ENCODE measurements at places on chromosomes 6 and 20.

DNA sequence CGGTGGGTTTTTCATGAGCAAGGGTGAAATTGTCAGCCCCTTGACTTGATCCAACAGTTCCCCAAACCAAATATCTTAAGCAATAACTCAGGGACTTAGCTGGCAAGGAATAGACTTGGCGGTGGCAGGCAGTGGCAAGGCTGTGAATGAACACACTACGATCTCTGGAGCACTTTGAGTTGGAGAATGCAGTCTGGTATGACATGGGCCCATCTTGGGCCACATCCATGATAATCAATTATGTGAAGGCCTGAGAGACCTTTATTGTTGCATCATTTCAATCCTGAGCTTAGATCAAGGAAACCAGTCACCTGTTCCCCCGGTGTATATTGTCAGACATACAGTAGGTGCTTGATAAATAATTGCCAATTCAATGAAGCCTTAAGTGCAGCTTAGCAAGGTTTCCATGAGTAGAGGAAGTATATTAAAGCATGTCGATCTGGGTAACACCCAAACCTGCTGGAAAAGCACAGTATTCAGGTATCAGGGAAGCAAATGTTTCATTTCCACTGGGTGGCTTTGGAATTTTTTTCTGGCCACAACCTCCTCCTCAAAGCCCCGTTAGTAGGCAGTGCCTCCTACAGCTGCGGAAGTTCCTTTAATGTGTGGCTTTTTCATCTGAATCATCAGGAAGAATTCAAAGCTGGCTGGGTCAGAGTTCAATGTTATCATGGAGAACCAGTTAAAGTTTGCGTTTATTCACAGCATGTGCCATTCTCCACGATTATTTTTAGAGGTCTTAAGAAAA, 10.2 kb downstream of the CASS4 start:
- DNase-seq, result no peak

GRCh38 chr6:139753198-139753861, 378.9 kb upstream of the CITED2 start:
- no peak for DNase-seq

DNA sequence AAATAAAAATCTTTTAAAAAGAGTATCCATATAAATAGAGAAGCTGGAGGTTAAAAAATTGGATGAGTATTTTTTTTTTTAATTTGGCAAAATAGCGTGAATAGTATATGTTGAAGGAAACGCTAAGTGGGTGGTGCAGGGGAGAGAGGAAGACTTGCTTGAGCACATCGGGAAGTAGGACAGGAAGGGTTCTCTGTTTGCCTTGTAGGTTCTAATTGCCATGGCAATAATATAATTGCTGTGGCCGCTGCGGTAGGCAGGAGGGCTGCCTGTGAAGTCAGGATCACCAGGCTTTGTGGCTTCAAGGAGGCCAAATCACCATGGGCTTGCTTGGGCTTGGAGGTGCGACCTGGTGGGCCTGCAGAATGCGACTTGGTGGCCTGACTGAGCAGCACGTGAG, 35.1 kb downstream of the IGF2R start:
- DNase-seq, result no peak

DNA sequence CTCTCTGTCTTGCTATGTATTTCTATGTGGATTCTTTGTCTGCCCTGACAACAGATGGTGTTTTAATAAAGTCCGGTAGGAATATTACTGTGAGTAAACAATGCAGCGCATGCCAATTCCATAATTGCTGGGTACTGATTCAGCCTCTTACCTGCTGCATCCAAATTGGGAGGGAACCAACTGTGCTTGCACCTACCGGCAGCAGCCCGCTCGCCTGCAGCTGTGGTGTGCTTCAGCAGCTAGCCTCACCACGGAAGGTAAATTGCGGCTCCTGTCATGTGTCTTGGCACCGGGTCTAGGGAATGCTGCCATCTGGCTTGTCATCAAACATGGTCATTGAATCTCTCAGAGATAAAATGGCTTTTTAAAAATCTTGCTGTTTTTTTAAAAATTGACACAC, 704.8 kb upstream of the SLC35B3 start:
- DNase-seq, result peak; percentile 75

- no peak for DNase-seq
Observed at GRCh38 chr20:50305636-50306477, 115.2 kb downstream of the CEBPB start.

GRCh38 chr6:163200289-163200688, 214.2 kb upstream of the QKI start:
- no peak for DNase-seq

- no peak for DNase-seq
Observed at GRCh38 chr6:38982470-38982869, 66.1 kb upstream of the GLP1R start.

GRCh38 chr6:90110971-90111370, 185.7 kb downstream of the BACH2 start:
- no peak for DNase-seq

- DNase-seq, result no peak
Observed at GRCh38 chr6:118506071-118506638, 41.9 kb upstream of the PLN start.

DNA sequence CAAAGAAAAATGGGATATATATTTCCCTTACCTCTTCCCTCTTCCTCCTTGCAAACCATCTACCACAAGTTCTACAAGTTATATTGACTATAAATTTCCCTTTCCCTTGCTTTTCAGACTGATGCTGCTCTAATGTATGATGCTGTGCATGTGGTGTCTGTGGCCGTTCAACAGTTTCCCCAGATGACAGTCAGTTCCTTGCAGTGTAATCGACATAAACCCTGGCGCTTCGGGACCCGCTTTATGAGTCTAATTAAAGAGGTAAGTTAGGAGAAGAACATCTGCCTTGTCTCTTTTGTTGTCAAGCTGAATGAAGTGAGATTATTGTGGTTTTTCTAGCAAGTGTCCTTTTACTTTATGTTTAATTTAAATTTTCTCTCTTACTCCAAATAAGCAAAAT, 406.0 kb downstream of the GRIK2 start:
- DNase-seq, result no peak

GRCh38 chr6:33933101-33933500, 129.3 kb upstream of the MLN start:
- no peak for DNase-seq

- DNase-seq, result no peak
Observed at GRCh38 chr20:37162646-37163045, 16.5 kb upstream of the RPN2 start.

DNA sequence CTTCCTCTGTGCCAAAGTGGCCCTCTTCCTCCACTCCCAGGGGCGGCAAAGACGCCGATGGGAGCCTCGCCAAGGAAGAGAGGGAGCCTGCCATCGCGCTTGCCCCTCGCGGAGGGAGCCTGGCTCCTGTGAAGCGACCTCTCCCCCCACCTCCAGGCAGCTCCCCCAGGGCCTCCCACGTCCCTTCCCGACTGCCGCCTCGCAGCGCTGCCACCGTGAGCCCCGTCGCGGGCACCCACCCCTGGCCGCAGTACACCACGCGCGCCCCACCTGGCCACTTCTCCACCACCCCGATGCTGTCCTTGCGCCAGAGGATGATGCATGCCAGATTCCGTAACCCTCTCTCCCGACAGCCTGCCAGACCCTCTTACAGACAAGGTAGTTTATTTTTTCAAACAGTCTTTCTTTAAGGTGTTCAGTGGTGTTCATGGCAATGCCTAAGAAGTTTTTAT, 64.9 kb downstream of the FNDC1 start:
- DNase-seq, result no peak

DNA sequence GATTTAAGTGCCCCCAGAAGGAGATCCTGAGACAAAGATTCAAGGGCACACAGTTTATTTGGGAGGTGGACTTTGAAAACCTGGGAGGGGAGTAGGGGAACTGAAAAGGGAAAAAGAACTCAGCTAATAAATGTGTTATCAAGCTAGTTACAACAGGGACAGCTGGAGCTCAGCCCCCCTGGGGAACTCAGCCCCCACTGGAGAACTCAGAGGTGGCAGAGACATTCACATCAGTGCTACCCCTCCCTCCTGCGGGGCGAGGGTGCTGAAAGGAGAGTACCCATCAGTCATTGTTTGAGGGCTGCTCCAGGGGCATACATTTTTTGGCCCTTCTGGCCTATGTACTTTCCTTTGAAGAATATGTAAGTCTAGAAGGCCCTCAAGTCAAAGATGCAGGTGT, 101.4 kb downstream of the LRFN2 start:
- DNase-seq, result no peak

GRCh38 chr6:106513808-106514582, 115.3 kb downstream of the RTN4IP1 start:
- DNase-seq, result no peak

DNA sequence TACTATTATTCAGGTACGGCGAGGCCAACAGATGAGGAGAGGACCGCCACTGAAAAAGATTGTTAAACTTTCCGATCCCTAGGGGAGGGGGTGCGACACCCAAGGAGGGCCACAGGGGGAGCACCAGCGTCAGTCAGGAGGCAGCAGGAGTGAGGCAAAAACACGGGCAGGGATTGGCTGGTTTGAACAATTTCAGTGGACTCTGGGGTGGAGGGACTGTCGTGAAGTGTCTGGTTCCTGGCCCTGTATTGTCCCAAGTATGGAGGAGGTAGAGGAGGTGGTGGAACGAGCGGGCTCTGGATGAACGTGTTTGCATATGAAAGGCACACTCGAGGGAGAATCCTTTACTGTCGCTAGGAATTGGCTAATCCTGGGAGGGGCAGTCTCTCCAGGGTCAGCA, 32.5 kb upstream of the MCUR1 start:
- DNase-seq, result no peak

DNA sequence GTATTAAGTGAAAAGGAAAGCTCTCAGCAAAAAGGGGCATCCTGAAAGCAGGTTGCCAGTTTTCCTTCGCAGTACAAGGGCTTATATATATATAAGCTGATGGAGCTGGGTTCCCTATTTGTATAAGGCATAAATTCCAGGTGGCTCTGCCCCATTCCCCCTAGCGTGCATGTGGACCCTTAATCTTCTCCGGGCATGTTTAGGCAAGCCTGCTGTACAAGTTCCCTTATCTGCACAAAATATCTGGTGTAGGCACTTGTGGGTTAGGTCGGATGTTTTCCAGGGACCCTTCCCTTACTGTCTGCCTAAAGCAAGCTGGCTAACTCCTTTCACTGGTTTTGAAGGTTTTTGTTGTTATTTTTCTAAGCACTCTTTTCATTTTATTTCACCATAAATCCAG, 140.7 kb downstream of the FUT9 start:
- DNase-seq, result no peak

GRCh38 chr6:8674126-8674525, 238.8 kb upstream of the SLC35B3 start:
- DNase-seq, result no peak

DNA sequence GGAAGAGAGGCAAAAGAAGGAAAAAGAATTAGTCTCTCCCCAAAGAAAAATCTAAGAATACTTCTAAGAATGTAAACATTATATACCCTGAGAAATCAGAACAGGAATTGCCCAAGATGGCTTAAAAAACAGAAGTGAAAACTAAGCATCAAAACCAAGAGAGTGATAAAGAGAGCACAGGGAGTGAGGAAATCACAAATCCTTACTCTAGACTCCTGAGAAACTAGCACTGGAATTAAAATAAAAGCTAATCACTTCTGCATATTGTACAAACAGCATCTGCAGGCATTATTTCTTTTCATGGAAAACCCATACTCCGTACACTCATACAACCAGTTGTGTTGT, 285.7 kb downstream of the BTBD9 start:
- DNase-seq, result no peak

- no peak for DNase-seq
Observed at GRCh38 chr20:20138301-20139064, 86.2 kb downstream of the CFAP61 start.

GRCh38 chr6:168590406-168590805, 149.4 kb downstream of the SMOC2 start:
- no peak for DNase-seq

DNA sequence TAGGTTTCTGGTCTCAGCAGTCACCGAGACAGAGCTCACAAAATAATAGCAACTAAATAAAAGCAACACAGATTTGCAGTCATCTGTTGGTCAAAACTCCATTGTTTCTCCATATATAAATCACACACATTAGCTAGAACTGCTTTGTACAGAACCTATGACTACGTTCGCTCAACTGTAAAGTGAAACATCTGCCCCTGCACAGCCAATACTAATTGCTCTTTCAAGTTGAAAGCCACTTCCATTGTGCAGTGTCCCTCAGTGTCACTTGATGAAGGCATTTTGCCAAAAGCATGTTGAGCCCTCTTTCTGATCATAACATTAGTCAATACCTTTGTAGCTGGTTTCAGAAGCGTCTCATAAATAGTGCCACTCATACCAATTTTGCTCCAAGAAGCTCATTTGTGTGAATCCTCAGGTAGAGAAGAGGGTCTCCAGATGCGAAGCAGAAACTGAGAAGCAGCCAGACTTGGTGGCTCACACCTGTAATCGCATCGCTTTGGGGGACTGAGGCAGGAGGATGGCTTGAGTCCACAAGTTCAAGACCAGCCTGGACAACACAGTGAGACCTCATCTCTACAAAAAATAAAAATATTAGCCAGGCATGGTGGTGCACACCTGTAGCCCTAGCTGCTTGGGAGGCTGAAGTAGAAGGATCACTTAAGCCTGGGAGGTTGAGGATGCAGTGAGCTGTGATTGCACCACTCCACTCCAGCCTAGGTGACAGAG, 68.9 kb downstream of the PERP start:
- DNase-seq, result no peak

DNA sequence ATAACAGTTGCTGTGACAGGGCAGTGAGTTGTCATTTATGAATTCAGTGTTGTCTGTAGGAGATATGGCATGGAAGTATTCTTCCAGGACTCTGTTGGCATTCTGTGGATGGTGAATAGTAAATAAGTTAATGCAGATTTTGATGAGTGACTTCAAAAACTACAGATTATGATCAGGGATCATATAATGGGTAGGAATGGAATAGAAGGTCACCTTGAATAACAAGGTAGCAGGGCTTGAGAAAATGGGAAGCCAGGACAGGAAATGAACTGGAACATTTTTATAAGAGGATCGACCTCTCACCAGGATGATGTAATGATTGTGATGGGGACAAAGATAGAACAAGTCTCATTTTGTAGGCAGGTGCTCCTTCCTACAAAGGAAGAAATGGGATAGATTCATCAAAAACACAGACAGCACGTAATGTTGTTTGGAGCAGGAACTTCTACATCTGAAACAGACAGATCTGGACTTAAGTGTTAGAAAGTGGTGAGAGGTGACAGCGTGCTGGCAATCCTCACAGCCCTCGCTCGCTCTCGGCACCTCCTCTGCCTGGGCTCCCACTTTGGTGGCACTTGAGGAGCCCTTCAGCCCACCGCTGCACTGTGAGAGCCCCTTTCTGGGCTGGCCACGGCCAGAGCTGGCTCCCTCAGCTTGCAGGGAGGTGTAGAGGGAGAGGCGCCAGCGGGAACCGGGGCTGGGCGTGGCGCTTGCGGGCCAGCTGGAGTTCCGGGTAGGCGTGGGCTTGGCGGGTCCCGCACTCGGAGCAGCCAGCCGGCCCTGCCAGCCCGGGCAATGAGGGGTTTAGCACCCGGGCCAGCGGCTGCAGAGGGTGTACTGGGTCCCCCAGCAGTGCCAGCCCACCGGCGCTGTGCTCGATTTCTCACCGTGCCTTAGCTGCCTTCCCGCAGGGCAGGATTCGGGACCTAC, 30.8 kb upstream of the SSR1 start:
- DNase-seq, result no peak

DNA sequence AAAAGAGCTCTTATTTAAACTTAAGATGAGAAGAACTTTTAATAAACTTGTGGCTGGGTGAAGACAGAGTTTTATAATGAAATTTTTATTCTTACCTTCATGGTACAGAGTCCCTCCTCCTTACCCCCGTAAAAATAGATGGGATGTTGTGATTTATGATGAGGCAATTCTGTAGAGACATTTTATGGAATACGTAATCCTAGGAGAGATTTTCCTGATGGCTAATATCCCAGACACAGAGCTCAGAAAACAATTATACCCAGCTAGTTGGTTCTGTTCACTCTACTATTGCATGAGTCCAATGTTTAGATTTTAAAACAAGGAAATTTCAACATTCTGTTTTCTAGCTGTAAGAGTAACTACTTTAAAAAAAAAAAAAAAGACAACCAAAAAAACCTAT, 43.4 kb downstream of the MTHFD1L start:
- no peak for DNase-seq
